ENCODE measurements at places on chromosomes 5 and 9.

DNA sequence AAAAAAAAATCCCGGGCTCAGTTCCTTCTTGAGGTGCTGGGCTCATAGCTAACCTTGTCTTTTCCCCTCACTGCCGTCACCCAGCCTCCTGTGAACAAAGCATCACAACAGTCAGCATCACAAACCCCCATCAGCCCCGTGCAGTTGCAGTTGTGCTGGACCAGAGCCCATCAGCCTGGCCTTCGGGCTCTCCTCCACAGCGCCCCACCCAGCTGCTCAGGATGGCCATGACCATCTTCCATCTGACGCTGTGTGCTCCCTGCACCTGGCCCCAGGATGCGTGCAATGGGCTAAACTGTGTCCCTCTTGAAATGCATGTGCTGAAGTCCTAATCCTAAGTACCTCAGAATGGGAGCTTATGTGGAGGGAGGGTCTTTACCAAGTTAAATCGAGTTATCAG is 48.1 kb downstream of the NSUN2 start:
- DNase-seq, result no peak

DNA sequence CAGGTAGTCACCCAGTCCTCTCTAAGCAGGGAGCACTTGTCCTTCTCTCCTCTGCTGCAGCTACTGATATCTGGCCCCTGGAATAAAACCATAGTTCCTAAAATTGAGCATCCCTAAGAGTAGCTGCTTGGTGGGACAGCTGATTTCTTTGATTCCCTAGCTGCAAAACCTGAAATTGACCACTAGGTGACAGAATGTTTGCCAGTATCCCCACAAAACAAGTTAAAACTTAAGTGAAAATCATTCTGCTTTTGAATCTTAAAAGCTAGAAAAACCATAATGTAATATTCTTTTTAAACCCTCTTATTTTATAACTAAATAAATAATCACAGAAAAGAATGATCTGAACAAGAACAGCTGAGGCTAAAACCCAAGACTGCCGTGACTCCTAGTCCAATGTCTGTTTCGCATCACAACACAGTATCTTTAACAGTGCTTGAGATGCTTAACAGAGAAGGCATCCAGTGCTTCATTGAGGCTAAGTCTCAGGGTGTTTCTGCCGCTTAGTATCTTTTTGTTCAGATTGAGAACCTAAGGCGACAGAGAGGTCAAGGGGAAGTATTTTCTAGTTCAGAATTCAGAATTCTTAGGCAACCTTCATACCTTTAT is 24.4 kb upstream of the TAL2 start:
- DNase-seq, result no peak

GRCh38 chr5:5481633-5482032 is 59.2 kb downstream of the ICE1 start:
- DNase-seq, result no peak

DNA sequence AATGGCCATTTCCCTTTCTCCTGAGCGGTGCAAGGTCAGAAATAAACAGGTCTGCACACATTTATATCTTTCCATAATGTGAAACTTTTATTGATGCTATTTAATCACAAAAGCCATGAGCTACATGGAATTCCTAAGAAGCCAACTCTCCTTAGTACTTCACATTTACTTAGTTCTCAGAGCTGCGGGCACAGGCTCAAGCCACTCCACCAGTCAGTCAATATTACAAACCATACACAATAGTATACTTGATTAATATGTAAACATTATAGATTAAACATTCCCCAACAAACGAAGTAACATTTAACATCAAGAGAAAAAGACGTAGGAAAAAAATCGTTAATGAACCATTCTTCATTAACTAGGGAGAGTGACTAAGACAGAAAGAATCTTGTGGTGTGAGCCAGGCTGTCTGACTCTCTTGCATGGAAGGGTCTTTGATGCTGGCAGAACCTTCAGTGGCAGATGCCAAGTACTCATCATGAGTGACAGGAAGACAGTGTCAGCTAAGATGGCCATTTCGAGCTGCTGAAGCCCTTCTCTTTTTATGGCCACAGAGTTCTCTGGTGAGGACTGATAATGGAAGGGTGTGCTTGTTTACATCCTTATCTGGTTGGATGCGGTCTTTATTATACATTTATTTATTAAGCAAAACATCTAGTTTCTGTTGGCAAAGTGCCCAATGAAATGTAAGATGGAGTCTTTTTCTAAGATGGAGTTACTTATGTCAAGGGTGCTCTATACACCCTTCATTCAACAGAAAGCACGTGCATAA is 115.5 kb upstream of the TUT7 start:
- no peak for DNase-seq

GRCh38 chr5:173733425-173733824 is 117.0 kb upstream of the BOD1 start:
- DNase-seq, result no peak

DNA sequence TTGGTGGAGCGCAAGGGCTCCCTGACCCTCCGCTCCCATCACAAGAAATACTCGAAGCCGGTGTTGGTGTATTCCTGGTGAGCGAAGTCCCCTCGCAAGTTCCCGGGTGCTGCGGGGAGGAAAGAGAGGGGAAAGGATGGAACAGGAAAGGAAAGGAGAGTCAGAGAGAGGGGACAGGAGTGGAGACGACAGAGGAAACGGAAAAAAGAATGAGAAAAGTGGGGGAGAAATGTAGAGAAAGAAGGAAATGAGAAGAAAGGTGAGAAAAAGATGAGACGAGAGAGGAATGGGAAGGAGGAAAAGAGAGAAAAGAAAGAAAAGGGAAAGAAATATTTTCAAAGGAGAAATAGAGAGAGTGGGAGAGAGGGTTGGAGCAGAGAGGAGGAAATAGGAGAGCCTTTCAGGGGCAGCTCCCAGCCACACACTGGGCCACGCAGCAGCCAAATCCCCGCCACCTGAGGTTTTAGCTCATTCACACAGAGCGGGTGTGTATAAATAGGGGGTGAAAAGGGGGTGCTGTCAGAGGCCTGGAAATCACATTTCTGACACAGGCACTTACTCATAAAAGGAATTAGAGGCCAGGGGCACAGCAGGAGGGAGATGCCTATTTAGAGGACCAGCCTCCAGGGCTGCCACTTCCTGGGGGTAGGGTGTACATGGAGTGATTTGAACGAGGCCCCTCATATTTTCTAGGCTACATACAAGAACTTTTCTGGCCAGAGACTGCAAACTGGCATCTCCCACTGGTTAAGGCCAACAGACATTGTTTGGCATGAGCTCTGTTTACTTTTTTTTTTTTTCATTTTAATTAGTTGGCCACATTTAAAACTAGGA is 555 bp downstream of the CFAP95 start:
- no peak for DNase-seq

GRCh38 chr9:107149756-107150155 is 133.3 kb upstream of the RAD23B start:
- DNase-seq, result no peak

Measured in pons (tissue), 1 donor.